ENCODE measurements at places on chromosomes 2 and 18.

DNA sequence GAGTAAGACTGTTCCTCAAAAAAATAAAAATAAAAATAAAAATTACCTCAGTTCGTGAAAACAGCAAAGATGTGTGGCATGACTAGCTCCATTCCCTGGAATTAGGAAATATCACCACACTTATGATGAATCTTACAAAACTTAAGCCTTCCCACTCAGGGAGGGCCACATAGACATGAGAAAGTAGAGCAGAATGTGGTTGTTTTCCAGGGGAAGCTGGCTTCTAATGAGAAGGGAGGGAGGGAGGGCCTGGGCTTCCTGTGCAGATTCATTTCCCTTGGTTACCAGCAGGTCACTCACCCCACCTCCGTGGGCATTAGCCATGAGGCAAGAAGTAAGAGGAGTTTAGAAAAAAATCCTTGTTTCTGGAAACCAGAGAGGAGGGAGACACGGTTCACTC lies 95.9 kb upstream of the RMDN2 start:
- H3K4me1 ChIP-seq, result no peaks in the 10 kb centered on the region
- no peaks in the 10 kb centered on the region for H3K27me3 ChIP-seq
- no peaks in the 10 kb centered on the region for H3K36me3 ChIP-seq

DNA sequence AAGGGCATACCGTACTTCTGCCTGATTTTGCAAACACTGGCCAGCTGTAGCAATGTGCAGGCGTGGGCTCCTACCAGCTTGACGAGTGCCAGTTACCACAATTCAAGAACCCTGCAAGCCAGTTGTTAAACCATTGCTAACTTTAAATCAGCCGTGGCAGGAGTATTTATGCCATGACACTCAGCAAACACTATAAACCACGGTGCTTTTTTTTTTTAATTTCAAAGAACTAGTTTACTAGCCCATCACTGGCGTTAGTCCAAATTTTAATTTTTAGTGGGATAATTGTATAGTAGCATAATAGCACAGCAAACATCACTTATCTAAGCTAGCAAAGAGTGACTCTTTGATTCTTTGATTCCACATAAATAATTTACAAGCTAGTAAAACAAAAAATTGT lies 111.1 kb downstream of the COL4A4 start:
- no peak overlapping the region for H3K4me3 ChIP-seq
- H3K27ac ChIP-seq, result no peak overlapping the region
- H3K4me1 ChIP-seq, result no peaks in the 10 kb centered on the region
- no peaks in the 10 kb centered on the region for H3K27me3 ChIP-seq
- DNase-seq, result no peak
- no peaks in the 10 kb centered on the region for H3K36me3 ChIP-seq

DNA sequence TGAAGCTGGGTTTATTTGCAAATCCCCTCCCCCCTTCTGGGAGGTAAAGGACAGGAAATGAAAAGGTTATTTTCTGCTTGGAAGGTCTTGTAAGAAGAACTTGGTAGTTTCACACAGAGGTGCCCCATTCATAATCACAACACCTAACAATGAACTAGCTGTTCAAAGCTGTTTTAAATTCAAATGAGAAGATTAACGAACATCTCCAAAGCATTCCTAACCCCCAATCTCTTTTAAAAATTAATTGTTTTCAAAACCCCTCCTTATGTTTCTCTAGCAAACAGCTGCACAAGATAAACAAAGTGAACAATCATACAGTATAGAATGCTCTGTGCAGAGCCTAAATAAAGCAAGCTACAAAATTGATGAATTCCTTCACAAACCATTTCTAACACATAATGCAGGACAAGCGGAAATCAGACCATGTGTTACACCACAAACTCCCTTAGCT lies 271.4 kb downstream of the SATB2 start:
- no peaks in the 10 kb centered on the region for H3K27me3 ChIP-seq
- H3K27ac ChIP-seq, result no peak overlapping the region
- DNase-seq, result no peak
- no peak overlapping the region for H3K4me3 ChIP-seq
- no peaks in the 10 kb centered on the region for H3K36me3 ChIP-seq
- peaks cover 3% of the 10 kb centered on the region for H3K4me1 ChIP-seq

DNA sequence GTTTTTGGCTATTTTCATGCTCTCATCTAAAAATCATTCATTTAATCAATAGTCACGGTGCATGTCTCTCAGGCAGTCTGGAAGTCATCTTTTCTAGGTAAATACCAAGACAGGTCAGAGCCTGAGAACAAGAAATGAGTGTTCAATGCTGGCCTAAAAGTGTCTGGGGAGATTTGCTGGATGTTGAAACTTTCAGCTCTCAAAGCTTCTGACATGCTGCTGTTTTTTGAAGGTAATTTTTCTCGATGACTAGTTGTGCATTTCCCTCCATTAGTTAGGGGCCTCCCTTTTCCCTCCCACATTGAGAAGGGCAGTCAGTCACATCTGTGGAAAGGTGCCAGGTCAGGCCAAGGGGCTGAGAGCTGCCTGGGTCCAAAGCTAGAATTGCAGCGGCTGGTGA lies 115.6 kb downstream of the LPIN1 start:
- DNase-seq, result no peak
- no peaks in the 10 kb centered on the region for H3K27me3 ChIP-seq
- no peak overlapping the region for H3K27ac ChIP-seq
- H3K4me1 ChIP-seq, result peaks cover 2% of the 10 kb centered on the region
- H3K36me3 ChIP-seq, result no peaks in the 10 kb centered on the region

DNA sequence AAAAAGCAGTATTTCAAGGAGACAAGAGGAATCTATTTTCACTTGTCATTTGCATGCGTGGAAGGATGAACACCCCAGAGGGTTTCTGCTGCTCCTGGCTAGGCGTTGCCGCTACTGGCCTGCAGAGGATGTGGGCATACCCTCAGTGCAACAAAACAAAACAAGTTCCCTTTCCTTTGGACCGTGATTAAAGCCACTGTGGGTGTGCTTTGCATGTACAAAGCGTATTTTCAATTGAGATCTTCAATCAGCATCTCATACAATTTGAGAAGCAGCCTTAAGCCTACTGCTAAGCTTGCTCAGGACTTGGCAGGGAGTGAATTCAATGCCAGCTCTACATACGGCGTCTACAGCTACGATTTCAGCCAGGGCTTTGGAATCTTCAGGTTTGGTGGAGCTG lies 298.4 kb downstream of the LPIN1 start:
- no peak overlapping the region for H3K27ac ChIP-seq
- H3K27me3 ChIP-seq, result no peaks in the 10 kb centered on the region
- H3K36me3 ChIP-seq, result no peaks in the 10 kb centered on the region
- no peak for DNase-seq

DNA sequence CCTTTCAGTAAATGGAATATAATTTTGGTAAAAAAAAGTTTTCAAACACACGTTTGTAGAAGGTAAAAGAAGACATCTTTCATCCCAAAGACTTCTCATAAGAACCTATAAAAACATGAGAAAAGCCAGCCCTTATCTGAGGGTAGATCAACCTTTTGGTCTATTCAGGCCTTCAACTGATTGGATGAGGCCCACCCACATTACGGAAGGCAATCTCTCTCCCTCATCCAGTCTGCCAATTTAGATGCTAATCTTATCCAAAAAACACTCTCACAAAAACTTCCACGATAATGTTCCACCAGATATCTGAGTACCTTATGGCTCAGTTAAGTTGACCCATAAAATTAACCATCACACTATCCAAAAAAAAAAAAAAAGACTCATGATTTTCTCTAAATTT lies 2.2 kb upstream of the CDH20 start:
- no peaks in the 10 kb centered on the region for H3K4me1 ChIP-seq
- no peak overlapping the region for H3K27ac ChIP-seq
- no peak for DNase-seq
- no peak overlapping the region for H3K4me3 ChIP-seq

DNA sequence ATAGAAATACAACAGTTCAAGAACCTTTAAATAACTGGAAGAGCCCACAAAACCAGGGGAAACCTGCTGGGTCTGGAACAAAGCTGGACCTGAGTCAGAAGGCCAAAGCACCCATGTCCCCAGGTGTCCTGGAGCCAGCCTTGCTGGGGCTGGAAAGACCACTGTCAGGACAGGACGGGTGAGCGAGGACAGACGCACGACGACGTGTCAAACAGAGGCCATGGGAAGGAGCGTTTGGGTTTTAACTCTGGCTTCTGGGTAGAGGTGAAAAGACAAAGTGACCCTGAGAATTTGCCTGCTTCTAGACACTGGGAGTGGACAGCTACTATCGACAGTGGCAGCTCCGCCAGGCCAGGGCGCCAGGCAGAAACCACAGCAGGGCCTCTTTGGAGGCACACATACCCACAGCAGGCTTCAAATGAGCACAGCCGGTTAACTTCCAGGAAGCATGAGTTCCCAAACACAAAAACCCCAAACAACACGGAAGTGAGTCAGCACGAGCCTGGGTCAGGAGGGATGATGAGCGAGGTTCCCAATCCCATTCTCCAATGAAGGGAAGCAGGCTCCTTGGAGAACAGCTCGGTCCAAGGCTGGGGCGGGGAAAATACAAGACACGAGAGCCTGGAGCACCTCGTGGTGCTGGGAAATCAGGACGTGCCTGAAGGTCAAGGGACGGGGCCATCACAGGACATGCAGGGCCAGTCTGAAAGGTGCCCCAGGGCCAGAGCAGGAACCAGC lies 208.0 kb downstream of the TWIST2 start:
- DNase-seq, result no peak
- H3K4me3 ChIP-seq, result no peak overlapping the region
- no peaks in the 10 kb centered on the region for H3K27me3 ChIP-seq
- peaks cover 11% of the 10 kb centered on the region for H3K36me3 ChIP-seq
- H3K27ac ChIP-seq, result no peak overlapping the region
- no peaks in the 10 kb centered on the region for H3K4me1 ChIP-seq

- peaks cover 5% of the 10 kb centered on the region for H3K4me1 ChIP-seq
- no peak overlapping the region for H3K4me3 ChIP-seq
- no peaks in the 10 kb centered on the region for H3K36me3 ChIP-seq
- H3K27me3 ChIP-seq, result no peaks in the 10 kb centered on the region
- no peak overlapping the region for H3K27ac ChIP-seq
Measured at GRCh38 chr2:24830351-24830750, 37.1 kb downstream of the CENPO start.

GRCh38 chr2:230919240-230919639 lies 5.8 kb downstream of the GPR55 start:
- no peak overlapping the region for H3K27ac ChIP-seq
- no peak for DNase-seq
- H3K4me3 ChIP-seq, result no peak overlapping the region
- H3K4me1 ChIP-seq, result peaks cover 1% of the 10 kb centered on the region
- H3K36me3 ChIP-seq, result no peaks in the 10 kb centered on the region

DNA sequence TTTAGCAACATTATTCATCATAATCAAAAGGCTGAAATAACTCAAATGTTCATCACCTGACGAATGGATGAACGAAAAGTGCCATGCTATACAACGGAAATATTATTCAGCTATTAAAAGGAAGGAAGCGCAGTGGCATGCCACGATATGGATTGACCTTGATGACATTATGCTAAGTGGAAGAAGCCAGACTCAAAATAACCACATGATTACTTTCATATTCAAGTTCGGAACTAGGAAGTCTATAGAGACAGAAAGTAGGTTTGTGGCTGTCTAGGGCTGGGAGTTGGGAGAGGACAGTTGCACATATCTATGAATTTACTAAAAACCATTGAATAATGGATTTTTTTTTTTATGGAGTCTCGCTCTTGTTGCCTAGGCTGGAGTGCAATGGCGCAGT lies 13.4 kb upstream of the PDIA6 start:
- no peaks in the 10 kb centered on the region for H3K4me1 ChIP-seq
- no peak overlapping the region for H3K27ac ChIP-seq
- H3K4me3 ChIP-seq, result no peak overlapping the region

GRCh38 chr2:157620956-157621355 lies 7.7 kb downstream of the ACVR1C start:
- H3K4me3 ChIP-seq, result no peak overlapping the region
- no peak for DNase-seq
- no peaks in the 10 kb centered on the region for H3K27me3 ChIP-seq
- H3K4me1 ChIP-seq, result no peaks in the 10 kb centered on the region
- H3K36me3 ChIP-seq, result no peaks in the 10 kb centered on the region

DNA sequence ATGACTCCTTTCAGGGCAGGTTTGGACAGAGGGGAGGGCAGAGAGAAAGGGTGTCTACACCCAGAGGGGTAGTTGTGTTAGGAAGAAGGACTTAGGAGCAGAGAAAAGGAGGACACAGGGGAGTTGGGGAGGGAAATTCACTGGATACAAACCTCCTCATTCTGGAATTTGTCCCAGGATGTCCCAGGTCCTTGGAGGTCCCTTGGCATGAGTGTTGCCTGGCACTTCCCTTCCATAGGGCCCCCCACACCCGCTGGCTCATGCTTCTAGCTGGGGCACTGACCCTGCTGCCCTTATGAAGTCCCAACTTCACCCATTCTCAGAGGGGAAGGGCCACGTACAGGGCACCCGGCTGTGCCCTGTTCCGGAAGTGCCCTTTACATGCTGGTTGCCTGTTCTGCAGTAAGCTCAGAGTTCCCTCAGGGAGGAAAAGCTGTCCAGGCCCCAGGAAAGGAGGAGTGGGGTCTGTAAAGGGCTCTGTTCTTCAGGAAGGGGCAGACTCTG lies 93.6 kb upstream of the SMAD2 start:
- H3K4me3 ChIP-seq, result no peak overlapping the region
- peaks cover 1% of the 10 kb centered on the region for H3K4me1 ChIP-seq
- no peaks in the 10 kb centered on the region for H3K27me3 ChIP-seq
- H3K36me3 ChIP-seq, result no peaks in the 10 kb centered on the region
- H3K27ac ChIP-seq, result no peak overlapping the region

GRCh38 chr2:220076734-220077133 lies 449.3 kb downstream of the SLC4A3 start:
- H3K4me3 ChIP-seq, result no peak overlapping the region
- no peak overlapping the region for H3K27ac ChIP-seq
- H3K4me1 ChIP-seq, result peaks cover 2% of the 10 kb centered on the region
- no peaks in the 10 kb centered on the region for H3K36me3 ChIP-seq
- H3K27me3 ChIP-seq, result no peaks in the 10 kb centered on the region

- H3K27ac ChIP-seq, result no peak overlapping the region
- no peak for DNase-seq
- H3K4me1 ChIP-seq, result no peaks in the 10 kb centered on the region
Measured at GRCh38 chr2:54650612-54651011, 72.8 kb upstream of the EML6 start.

GRCh38 chr2:129893244-129893643 lies 86.2 kb upstream of the RAB6C start:
- H3K4me1 ChIP-seq, result no peaks in the 10 kb centered on the region
- no peaks in the 10 kb centered on the region for H3K36me3 ChIP-seq
- no peak for DNase-seq
- H3K4me3 ChIP-seq, result no peak overlapping the region
- H3K27ac ChIP-seq, result no peak overlapping the region

DNA sequence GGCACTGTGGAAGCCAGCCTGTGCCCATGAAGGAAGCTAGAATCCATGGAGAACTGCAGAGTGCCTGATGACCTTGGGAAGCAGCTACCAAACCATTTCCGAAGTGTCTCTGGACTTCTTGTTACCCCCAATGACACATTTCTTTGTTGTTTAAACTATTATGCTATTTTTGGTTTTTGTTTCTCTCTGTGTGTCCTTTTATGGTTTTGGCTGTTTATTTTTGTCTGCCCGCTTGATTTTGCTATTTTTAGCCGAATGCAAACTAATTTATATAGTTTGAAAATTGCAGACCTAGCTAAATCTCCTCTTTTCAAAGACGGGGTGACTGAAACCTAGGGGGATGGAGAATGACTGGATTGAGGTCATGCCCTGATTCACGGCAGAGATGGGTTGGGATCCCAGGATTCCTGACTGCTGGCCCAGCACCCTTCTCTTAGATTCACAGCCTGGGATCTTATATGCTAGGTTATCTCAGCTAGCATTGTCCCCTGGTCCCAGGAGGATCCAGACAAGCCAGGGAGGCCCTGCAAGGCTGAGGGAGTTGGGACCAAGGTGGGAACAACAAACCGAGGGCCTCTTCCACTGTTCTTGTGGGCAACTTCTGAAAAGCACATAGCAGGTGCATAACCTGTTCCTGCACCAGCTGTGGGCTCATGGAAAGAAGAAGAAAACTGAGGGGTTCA lies 116.3 kb upstream of the HAAO start:
- peaks cover 3% of the 10 kb centered on the region for H3K4me1 ChIP-seq
- H3K27me3 ChIP-seq, result no peaks in the 10 kb centered on the region
- no peak overlapping the region for H3K4me3 ChIP-seq
- no peak overlapping the region for H3K27ac ChIP-seq
